ENCODE measurements at places on chromosomes 6 and 20.

GRCh38 chr6:170152124-170152926 is 138.6 kb downstream of the DLL1 start:
- DNase-seq: no peak

- no peak for DNase-seq
Measured at GRCh38 chr6:142481466-142481865, 179.7 kb downstream of the ADGRG6 start.

- DNase-seq: no peak
Measured at GRCh38 chr6:134419716-134420115, 101.8 kb upstream of the SGK1 start.

- no peak for DNase-seq
Measured at GRCh38 chr20:44187054-44187771, at the start of gene JPH2. Gene JPH2 (minus strand): TSS chr20:44187188. CDS start chr20:44186705, 483 bp downstream.

- DNase-seq: no peak
Measured at GRCh38 chr6:32488083-32488482, 42.0 kb downstream of the HLA-DRB5 start.

DNA sequence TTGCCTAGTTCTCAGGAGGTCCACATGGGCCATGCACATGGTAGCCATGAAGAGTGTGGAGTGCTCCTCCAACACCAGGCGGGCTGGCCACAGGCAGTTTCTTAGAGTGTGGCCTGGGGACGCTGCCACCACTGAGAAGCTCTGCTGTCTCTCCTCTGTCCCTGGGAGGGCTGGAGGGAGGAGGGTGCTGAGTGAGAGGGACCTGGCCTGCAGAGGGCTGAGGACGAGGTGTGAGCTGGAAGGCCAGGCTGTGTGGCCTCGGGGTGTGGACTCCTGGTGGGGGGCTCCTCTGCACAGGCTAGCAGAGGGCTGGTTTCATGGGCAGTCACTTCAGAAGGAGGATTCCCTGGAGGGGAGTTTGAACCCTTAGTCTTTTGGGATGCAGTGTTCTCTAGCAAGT is 39.7 kb downstream of the SYNJ2 start:
- DNase-seq: no peak

DNA sequence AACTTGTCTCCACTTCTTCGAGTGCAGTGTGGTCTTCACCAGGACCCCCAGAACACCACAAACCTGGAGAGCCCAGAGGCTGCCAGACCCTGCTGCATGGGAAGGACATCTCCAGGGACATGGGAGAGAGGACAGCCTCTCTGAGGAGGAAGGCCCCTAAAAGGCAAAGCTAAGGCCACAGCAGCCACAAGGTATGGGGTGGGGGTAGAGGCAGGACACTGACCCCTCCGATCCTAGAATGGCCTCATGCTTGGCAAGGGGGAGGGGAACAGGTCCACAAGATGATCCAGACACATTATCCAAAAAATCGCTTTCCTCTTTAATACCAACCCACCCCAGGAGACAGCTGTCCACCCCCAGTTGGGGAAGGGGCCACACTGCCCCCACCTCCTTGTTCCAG is 1.9 kb downstream of the B3GALT4 start:
- DNase-seq: no peak

- DNase-seq: peak; percentile 96
Measured at GRCh38 chr6:26250698-26251044, 114.3 kb upstream of the BTN3A2 start.

DNA sequence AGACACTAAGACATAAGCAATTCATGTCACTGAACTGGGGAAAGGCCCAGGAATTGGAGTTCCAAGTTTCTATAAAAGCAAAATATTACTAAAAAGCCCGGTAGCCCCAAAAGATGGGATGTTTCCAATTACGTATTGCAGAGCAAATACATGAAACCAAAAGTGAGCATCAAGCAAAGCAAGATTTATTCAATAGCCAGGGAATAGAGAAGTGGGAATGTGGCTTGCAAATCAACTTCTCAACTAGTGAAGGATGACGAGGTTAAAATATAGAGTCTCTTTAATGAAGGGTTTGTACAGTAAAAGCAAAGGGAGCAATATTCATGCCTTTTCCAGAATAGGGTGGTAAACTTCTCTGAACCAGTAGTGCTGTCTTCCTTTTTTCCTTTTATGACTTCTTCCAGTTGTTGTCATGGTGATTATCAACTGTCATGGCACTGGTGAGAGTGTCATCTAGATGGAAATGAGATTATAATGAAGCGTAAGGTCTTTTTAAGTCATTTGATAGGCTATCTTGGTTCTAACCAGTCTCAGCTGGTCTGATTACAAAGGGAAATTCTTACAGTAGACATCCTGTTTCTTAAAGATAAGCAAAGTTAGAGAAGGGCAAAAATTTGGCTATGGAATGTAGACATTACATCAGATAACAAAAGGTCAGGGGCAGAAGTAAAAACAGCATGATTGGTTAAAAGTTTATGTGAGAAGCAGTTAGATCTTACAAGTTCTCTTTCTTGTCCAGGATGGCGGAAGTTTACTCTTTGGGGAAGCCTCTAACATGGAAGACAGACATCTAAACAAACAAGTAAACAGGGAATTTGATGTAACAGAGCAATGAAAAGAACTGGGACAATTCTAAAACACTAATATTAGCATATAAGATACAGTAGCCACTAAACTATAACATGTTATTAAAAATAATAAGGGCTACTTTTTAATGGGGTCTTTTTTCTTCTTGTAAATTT is 96.9 kb downstream of the TBX18 start:
- no peak for DNase-seq

DNA sequence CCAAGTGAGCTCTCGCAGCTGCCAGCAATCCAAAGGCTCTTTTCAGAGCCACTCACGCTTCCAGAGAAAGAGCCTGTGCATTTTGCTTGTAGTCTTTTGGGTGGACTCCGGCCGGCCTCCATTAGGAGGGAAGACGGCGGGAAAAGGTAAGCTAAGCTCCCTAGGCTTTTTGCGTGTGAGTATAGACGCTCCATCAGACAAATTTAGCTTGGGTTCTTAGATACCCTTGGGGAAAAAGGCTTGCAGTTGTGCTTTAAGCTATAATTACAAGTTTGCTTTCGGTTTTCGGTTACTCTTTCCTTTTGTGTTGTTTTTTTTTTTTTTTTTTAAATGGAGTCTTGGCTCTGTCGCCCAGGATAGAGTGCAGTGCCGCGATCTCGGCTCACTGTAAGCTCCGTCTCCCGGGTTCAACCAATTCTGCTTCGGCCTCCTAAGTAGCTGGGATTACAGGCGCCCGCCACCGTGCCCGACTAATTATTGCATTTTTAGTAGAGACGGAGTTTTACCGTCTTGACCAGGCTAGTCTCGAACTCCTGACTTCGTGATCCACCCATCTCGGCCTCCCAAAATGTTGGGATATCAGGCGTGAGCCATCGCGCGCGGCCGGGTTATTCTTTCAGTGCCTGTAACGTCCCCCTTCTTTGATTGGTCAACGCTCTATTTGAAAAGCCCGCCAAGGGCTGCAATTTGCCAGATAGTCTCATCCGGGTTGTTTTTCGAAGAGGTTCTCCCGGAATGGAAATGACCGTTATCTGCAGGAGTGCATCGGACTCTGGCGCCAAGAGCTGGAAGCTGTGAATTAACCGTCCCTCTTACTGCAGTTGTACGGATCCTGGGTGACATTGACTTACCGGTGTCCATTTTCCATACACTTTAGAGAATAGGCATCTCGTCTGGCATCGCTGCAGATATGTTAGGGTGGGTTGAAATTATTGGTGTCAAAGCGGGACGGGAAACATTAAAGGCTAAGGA is 18.1 kb downstream of the OR2B2 start:
- DNase-seq: peak; percentile 94

- DNase-seq: no peak
Measured at GRCh38 chr6:81373414-81373813, 379.1 kb downstream of the TENT5A start.

All from NCI-H2227 treated with DMSO at 0.1 percent for 48 hours (cell line).